Cardiac muscle cell (in vitro differentiated cells and primary cell): ENCODE measurements at places on chromosomes 2 and 18.

GRCh38 chr18:28176948-28177827 lies at the start of gene CDH2:
Gene CDH2 (minus strand): TSS chr18:28177130. CDS start chr18:28177022, 108 bp downstream.
- peak; percentile 96 for DNase-seq

DNA sequence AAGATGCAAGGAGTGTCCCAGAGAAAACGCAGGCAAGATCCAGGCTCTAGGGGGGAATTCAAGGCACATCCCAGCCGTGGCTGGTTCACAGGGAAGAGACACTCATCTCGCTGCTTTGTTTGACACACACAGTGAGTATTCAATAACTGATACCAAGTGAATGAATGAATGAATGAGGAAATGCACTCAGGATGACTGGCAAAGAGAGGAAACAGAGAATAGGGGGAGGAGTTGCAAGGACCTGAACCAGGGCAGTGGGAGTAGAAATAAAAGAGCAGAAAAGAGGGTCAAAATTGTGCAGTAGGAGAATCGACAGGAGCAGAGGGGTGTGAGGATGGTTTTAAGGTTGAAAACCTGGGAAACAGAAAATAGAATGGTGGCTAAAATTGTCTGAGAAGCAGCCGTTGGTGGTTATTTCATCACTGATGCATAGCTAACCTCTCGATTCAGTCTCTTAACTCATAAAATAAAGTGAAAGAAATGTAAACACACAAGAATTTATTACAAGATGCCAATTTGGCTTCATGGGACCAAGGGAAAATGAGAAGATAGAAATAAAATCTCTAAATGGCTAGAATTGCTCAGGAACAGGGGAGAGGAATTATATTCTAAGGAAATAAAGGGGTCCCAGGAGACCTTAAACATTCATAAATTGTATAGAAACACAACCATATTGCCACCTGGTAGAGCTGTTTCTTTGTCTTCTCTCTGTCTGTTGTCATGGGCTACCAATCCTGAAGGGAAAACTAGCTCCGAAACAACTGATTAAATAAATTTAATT lies 63.9 kb upstream of the PHLPP1 start:
- DNase-seq, result no peak

- DNase-seq, result no peak
Observed at GRCh38 chr2:160614391-160614790, 120.8 kb upstream of the RBMS1 start.

DNA sequence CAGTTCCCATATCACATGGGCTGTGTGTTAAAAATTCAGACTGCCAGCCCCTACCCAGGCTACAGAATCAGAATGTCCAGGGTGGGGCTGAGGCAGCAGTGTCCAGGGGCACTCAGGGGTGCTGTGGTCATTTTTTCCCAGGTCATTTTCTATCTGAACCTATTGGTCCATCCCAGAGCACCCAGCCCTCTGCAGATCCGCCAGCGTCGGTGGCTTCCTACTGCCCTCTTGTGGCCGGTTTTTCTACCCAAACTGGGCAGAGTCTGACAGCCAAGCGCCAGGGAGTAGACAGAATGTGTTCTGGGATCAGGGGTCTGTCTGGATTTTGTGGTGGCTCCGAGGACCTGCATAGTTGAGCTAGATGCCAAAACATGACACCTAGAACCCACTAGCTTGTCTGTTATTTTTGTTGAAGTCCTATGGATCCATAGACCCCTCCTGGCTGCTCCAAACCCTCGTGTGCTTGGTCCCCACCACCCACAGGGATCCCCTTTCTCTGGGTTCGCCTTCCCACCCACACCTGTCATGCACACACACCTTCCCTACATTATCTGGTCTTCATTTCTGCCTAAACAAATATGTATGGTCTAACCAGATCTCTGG lies 34.1 kb upstream of the RMDN2 start:
- peak; percentile 75 for DNase-seq

GRCh38 chr2:172177581-172177980 lies 74.9 kb upstream of the DLX2 start:
- DNase-seq, result no peak

GRCh38 chr2:173354073-173354581 lies 545 bp upstream of the CDCA7 start:
- no peak for DNase-seq

DNA sequence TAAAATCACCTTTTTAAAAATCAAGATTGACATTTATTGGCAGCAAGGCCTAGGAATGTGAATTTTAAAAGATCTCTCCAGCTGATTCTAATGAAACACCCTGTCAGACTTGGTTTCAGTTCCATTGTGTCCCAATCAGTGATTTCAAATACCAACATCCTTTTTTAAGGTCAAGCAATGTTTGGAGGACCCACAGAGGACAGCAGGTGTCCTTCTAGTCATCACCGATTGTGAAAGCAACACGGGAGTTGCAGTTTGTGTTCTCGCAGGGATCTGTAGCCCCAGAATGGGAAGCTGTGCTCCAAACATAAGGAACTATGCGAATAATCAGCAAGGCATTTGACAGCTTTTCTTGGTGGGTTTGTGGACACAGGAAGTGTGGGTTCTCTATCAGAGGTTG lies 4.5 kb upstream of the KIDINS220 start:
- no peak for DNase-seq

DNA sequence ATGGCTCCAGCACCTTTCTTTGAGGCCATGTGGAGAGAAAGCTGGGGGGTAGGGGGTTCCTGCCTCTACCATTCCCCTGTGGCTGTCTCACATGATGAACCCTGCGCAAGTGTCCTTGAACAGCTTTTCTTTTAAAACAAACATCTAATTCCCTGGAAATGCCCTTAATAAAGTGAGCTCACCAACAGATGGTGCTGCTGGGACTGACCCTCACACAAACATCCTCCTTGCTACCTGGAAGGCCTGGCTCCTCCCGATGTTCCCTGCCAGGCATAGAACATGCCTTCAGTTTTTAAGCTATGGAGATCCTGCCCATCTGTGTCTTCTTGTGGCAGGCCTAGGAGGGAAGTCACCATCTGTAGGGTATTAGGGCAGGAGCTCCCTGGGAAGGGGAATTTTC lies 60.7 kb upstream of the GATA6 start:
- DNase-seq, result no peak

GRCh38 chr2:85787282-85787980 lies 33.6 kb downstream of the ATOH8 start:
- DNase-seq, result no peak

GRCh38 chr2:221926327-221926726 lies 354.2 kb upstream of the EPHA4 start:
- no peak for DNase-seq

- no peak for DNase-seq
Observed at GRCh38 chr18:22052405-22053105, 116.8 kb upstream of the GATA6 start.
